DMS153 (cell line): ENCODE measurements at places on chromosomes 1 and 21.

DNA sequence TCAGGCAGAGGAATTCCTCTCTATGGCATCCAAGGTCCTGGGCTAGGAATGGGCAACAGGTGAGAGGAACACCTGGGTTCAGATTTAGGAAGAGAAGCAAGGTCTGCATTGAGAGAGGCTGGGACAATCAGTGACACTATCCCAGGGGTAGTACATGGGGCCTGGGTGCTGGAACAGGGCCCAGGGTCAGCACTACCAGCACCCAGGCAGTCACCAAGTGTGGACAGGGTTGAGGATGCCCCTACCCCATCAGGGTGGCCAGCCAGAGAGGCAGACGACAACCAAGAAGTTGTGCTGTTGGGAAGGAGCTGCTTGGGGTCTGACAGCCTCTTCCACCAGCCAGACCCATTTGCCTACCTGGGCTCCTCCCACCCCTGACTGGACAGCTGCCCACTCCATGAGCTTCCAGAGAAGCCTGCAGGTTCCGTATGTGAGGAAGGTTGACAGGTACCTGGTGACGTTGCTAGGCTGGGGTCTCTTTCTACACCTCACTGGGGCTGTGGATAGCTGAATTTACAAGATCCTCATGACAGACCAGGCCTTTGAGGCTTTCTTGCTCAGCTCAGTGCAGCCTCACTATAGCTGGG lies 13.9 kb downstream of the CYP4A11 start:
- no peak for DNase-seq

DNA sequence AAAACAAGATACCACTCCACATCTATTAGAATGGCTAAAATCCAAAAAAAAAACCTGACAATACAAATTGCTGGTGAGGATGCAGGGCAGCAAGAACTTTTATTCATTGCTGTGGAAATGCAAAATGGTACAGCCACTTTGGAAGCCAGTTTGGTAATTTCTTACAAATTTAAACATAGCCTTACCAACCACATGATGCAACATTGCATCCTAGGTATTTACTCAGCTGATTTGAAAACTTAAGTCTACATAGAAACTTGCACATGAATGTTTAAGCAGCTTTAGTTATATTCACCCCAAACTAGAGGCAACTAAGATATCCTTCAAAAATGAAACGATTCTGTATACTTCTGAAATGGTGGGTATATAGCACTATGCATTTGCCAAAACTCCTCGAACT lies 178.8 kb upstream of the PDE4B start:
- DNase-seq, result no peak

- peak; percentile 23 for DNase-seq
Observed at GRCh38 chr1:68111519-68112436, 61.4 kb upstream of the DIRAS3 start.

DNA sequence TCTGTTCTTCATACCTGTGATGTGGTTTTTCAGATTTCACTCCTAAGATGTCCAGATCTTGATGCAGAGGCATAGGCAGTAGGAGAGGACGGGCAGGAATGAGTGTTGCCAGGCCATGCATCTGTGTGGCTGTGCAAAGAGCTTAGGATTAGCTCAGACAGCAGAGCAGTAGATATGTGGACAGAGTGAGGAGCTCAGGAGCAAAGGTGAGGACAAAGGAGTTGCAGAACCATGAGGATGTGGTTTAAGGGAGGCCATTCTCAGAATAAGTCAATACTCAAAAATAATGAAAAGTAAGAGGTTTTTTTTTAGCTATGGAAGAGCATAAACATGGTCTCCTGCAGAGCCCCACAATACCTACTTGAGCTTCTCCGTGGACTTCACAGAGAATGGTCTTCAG lies 158.3 kb downstream of the HHAT start:
- no peak for DNase-seq

DNA sequence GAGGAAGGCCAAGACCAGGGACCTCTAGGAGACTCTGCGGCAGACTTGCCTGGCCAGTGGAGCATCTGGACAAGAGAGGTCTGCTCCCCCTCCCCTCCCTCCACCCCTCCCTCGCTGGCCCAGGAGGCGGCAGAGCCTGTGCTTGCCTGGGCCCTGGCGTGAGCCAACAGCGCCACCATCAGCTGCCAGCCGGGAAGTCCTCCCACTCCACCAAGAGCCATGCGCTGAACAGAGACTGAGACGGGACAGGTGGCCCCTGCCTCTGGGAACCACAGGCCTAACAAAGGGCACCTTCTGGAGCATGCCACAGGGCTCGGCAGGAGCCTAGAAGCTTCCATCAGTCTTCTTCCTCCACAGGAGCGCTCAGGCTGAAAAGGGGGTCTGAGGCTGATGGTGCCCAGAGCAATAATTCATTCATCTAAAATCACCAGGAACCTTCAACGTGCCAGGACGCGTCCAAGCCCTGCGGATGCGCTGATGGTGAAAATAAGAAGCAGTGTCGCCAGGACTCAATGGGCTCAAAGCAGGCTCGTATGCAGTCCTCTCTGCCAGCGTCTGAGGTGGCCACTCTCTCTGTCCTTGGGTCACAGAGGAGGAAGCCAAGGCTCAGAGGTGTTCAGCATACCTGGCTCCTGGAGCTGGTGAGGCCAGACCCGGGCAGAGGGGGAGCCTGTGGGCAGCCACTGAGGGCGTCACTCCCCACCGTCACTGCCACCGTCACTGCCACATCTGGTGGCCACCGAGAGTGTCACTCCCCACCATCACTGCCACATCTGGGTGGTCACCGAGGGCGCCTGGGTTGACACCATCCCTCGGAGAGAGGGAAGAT lies 161.2 kb downstream of the NPHP4 start:
- DNase-seq, result peak; percentile 35

DNA sequence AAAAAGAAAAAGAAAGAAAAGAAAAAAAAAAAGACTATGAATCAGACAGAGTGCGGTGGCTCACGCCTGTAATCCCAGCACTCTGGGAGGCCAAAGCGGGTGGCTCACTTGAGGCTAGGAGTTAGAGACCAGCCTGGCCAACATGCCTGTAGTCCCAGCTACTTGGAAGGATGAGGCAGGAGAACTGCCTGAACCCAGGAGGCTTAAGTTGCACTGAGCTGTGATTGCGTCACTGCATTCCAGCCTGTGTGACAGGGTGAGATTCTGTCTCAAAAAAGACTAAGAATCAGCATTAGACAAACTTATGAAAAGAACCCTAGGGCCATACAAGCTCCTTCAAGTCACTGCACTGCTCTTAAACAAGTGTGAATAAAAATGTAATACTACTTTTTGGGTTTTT lies 16.9 kb downstream of the PSMB4 start:
- no peak for DNase-seq

- DNase-seq, result no peak
Observed at GRCh38 chr1:56435434-56436262, 143.7 kb downstream of the PLPP3 start.
